HepG2 (cell line): ENCODE measurements at places on chromosomes 7 and 10. TPM values are rescaled to one million over a fixed set of nuclear protein-coding genes. Genes with fewer than 3 reads are reported as not detected.
A peak's percentile ranks its signal among the peaks of the same experiment; 100 is the strongest.

GRCh38 chr10:7647062-7647664, 19.6 kb downstream of the ITIH5 start:
- no peaks in the 10 kb centered on the region for H3K36me3 ChIP-seq
- H3K27ac ChIP-seq, result no peak overlapping the region
- DNase-seq, result no peak

- no peaks in the 10 kb centered on the region for H3K4me1 ChIP-seq
- H3K36me3 ChIP-seq, result no peaks in the 10 kb centered on the region
- peaks cover 1% of the 10 kb centered on the region; the same call in 1 of the 2 replicates for H3K27me3 ChIP-seq
- DNase-seq, result no peak
Observed at GRCh38 chr7:137734221-137734620, 112.6 kb downstream of the DGKI start.

GRCh38 chr10:580778-581177, 108.7 kb downstream of the DIP2C start:
- H3K36me3 ChIP-seq, result no peaks in the 10 kb centered on the region
- no peaks in the 10 kb centered on the region for H3K27me3 ChIP-seq
- no peak overlapping the region for H3K27ac ChIP-seq
- no peak for DNase-seq
- H3K4me3 ChIP-seq, result no peak overlapping the region

GRCh38 chr10:94092848-94093247, 99.1 kb downstream of the PLCE1 start:
- no peaks in the 10 kb centered on the region for H3K36me3 ChIP-seq
- H3K27ac ChIP-seq, result no peak overlapping the region
- no peak overlapping the region for H3K4me3 ChIP-seq
- DNase-seq, result no peak
- no peaks in the 10 kb centered on the region; the same call in 1 of the 2 replicates for H3K27me3 ChIP-seq
- H3K4me1 ChIP-seq, result no peaks in the 10 kb centered on the region

GRCh38 chr10:112261281-112261822, 21.8 kb upstream of the TECTB start:
- peak overlapping the region; percentile 98 for H3K27ac ChIP-seq
- H3K36me3 ChIP-seq, result no peaks in the 10 kb centered on the region
- H3K4me3 ChIP-seq, result peak overlapping the region; percentile 13; the same call in 1 of the 2 replicates
- H3K4me1 ChIP-seq, result peaks cover 92% of the 10 kb centered on the region
- DNase-seq, result peak; percentile 100

DNA sequence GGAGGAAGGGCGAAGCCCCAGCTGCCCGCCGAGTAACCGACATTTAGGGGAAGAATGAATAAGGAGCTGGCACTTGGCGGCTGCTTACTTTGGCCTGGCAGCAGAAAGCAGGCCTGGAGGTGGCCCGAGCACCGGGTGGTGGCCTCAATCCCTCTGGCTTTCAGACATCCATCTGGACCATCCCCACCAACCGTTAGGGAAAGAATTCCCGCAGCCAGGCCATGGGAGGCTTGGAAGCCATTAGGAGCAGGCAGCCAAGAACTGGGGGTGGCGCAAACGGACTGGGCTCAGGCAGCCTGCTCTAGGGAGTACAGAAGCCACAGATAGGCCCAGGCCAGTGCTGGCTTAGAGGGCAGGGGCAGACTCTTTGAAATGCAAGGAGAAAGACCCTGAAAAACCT, 132.7 kb downstream of the NEURL1 start:
- H3K27me3 ChIP-seq, result no peaks in the 10 kb centered on the region
- H3K36me3 ChIP-seq, result peaks cover 47% of the 10 kb centered on the region
- no peaks in the 10 kb centered on the region for H3K4me1 ChIP-seq

Gene GOLGA7B
- polyA plus RNA-seq, result not detected in 2 replicates

DNA sequence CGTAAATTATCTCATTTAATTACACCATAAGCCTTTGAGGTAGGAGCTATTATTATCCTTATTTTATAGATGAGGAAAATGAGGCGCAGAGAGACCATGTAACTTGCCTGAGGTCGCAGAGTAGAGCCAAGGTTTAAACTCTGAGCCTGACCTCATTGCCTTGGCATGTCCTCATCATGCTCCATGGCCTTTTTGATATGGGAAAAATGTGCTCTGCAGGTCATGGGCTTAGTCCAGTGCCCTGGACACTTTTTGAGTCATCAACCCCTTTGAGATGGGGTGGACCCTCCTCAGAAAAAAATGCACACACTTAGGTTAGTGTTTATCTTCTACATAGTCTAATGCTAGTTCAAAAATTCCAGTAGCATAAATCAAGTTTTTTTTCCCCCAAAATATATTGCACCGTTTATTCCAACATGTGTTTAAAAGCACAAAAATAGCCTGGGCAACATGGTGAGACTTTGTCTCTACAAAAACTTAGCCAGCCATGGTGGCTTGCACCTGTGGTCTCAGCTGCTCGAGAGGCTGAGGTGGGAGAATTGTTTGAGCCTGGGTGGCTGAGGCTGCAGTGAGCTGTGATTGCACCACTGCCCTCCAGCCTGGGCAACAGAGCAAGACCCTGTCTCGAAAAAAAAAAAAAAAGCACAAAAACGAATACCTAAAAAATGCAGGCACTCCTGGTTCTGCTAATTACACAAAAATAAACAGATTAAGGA, 28.6 kb upstream of the TMEM178B start:
- H3K4me3 ChIP-seq, result no peak overlapping the region
- DNase-seq, result no peak
- no peak overlapping the region for H3K27ac ChIP-seq
- no peaks in the 10 kb centered on the region for H3K27me3 ChIP-seq
- peaks cover 22% of the 10 kb centered on the region for H3K4me1 ChIP-seq
- no peaks in the 10 kb centered on the region for H3K36me3 ChIP-seq

Gene AKR1C8
- 0.03 and 0.12 TPM in 2 replicates for polyA plus RNA-seq

Gene MLXIPL
- polyA plus RNA-seq, result 60.1 and 66.2 TPM in 2 replicates

DNA sequence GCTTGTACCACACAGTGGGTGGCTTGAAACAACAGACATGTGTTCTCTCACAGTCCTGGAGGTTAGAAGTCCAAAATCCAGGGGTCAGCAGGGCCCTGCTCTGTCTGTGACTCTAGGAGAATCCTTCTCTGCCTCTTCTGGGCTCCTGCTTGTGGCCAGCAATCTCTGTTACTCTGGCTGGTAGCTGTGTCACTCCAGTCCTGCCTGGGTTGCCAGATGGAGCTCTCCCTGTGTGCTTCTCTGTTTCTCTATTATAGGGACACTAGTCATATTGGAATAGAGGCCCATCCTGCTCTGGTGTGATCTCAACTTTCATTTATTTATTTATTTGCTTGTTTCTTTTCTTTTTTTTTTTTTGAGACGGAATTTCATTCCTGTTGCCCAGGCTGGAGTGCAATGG, 276.6 kb upstream of the GALNT17 start:
- no peaks in the 10 kb centered on the region for H3K36me3 ChIP-seq
- no peaks in the 10 kb centered on the region for H3K27me3 ChIP-seq
- H3K4me3 ChIP-seq, result no peak overlapping the region
- no peak overlapping the region for H3K27ac ChIP-seq

Gene FBXO24
- 0.31 and 0.55 TPM in 2 replicates for polyA plus RNA-seq

Gene IL15RA
- polyA plus RNA-seq, result 0.77 and 0.85 TPM in 2 replicates

- DNase-seq, result no peak
- H3K27ac ChIP-seq, result no peak overlapping the region
- no peak overlapping the region for H3K4me3 ChIP-seq
- no peaks in the 10 kb centered on the region for H3K4me1 ChIP-seq
- H3K36me3 ChIP-seq, result peaks cover 9% of the 10 kb centered on the region; the same call in 2 of the 3 replicates
Observed at GRCh38 chr7:1990001-1990670, 242.6 kb downstream of the MAD1L1 start.

DNA sequence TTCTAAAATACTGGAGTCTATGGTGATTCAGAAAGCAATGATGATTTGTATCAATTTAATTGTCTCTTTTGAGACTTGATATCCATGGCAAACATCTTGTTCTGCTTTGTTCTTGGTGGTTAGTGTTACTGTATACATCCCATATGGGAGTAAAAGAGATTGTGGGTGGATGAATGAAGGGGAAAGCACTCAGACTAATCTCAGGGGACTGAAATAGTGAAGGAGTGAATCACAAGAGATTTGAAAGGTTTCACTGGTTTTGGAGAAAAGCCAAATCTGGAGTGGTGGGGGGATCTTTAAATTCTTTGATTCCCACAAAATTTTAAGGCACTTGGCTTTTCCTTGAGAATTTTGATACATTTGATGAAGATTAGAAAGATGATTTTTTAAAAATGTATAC, 369.4 kb downstream of the INHBA start:
- no peak overlapping the region for H3K27ac ChIP-seq
- no peaks in the 10 kb centered on the region for H3K36me3 ChIP-seq
- no peaks in the 10 kb centered on the region for H3K4me1 ChIP-seq
- no peak for DNase-seq

DNA sequence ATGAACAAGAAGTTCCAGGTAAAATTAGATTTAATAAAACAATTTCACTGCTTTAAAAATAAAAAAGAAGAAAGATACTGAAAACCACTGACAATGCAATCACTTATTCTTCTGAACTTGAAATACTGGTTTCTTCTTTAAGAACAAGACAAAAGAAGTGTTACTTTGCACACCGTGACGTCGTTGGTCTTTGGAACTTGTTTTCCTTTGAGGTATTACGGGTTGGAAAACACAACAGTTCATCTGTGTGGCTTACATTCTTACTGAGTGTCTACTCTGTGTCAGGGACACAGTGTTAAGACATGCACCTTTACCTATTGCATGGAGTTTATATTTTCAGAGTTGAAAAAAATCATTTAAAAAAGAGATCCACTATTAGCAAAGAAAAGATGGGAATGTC, 41.3 kb upstream of the UCN3 start:
- DNase-seq, result no peak
- no peaks in the 10 kb centered on the region for H3K4me1 ChIP-seq
- no peak overlapping the region for H3K27ac ChIP-seq
- H3K27me3 ChIP-seq, result peaks cover 3% of the 10 kb centered on the region; the same call in 1 of the 2 replicates

Gene CACNB2
- not detected in 2 replicates for polyA plus RNA-seq

Gene HSPA12A
- 6.2 and 6.4 TPM in 2 replicates for polyA plus RNA-seq

GRCh38 chr7:66236713-66237303, 31.7 kb downstream of the TPST1 start:
- H3K27me3 ChIP-seq, result no peaks in the 10 kb centered on the region
- H3K36me3 ChIP-seq, result no peaks in the 10 kb centered on the region; the same call in 1 of the 2 replicates
- H3K4me3 ChIP-seq, result no peak overlapping the region
- peak overlapping the region; percentile 51 for H3K27ac ChIP-seq
- peaks cover 37% of the 10 kb centered on the region for H3K4me1 ChIP-seq

Gene ACSM6
- not detected in 2 replicates for polyA plus RNA-seq

GRCh38 chr7:45108863-45109262, 2.6 kb downstream of the TBRG4 start:
- H3K27ac ChIP-seq, result no peak overlapping the region
- no peaks in the 10 kb centered on the region; the same call in 2 of the 3 replicates for H3K27me3 ChIP-seq
- DNase-seq, result no peak
- H3K4me1 ChIP-seq, result peaks cover 50% of the 10 kb centered on the region
- peak overlapping the region; percentile 12; the same call in 1 of the 2 replicates for H3K4me3 ChIP-seq

Gene ARL4A
- polyA plus RNA-seq, result 6.1 and 10.8 TPM in 2 replicates

DNA sequence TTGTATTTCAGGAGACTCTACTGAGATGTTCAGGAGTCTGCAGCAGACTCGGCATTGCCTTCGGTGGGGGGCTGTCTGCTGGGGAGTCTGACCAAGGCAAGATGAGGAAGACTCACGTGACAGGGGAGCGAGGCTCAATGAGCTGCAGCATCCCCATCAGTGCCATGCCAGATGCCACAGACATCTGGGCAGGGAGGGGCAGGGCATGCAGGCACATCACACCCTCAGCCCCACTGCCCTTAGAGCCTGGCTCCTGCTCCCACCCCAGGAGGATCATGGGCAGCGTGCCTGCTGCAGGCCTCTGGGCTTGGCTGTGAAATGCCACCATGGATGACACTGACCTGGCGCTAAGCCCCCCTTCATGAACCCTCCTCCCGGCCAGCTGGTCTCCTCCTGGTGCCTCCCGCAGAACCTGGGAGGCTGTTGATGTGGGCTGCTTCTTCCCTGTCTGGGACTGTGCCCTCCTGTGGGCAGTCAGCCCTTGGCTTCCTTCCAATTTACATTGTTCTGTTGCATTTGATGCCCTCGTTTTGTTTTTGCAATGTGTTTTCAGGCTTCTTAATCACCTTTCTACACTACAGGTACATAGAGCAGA, 235.0 kb downstream of the PAXIP1 start:
- H3K36me3 ChIP-seq, result no peaks in the 10 kb centered on the region
- H3K27ac ChIP-seq, result no peak overlapping the region
- DNase-seq, result no peak
- no peaks in the 10 kb centered on the region for H3K27me3 ChIP-seq

DNA sequence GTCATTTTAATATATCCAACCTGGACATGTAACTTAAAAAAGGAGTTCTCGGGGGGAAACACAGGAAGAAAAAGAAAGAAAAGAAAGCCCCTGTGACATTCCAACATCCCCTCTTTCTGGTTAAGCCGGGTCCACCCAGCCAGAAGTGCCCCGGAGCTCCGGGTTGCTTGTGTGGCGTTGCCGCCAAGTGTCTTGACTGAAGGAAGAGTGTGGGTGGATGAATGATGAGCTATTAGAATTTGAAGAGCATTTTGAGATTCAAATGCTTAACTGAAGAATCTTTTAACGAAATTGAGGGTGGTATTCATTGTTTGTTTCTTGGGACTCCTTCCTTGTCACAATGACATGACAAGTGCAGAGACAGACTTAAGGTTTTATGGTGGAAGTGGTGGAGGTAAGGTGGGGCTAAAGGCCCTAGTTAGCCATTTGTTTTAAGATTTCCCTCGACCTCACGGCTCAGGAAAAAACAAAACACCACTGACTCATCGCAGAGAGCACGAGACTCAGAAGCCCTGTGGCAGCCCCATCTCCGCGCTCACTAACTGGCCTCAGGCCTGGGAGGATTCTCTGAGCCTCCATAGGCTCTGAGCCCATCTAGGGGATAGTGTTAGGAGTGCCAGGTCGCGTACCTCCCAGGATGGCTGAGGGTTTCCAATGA, 1.8 kb upstream of the GLI3 start:
- no peak overlapping the region for H3K27ac ChIP-seq
- no peak overlapping the region for H3K4me3 ChIP-seq
- DNase-seq, result no peak
- H3K4me1 ChIP-seq, result no peaks in the 10 kb centered on the region; the same call in 1 of the 2 replicates
- H3K36me3 ChIP-seq, result no peaks in the 10 kb centered on the region
- H3K27me3 ChIP-seq, result peaks cover 56% of the 10 kb centered on the region

- no peak overlapping the region for H3K4me3 ChIP-seq
- no peaks in the 10 kb centered on the region for H3K36me3 ChIP-seq
- H3K4me1 ChIP-seq, result no peaks in the 10 kb centered on the region
- no peak for DNase-seq
- H3K27ac ChIP-seq, result no peak overlapping the region
Observed at GRCh38 chr10:2882628-2883027, 184.7 kb upstream of the PFKP start.
